ENCODE measurements at places on chromosomes 3 and 15.

- no peak for DNase-seq
Observed at GRCh38 chr3:132522353-132522752, 74.7 kb upstream of the ACKR4 start.

GRCh38 chr3:14157951-14158350 lies 20.4 kb downstream of the XPC start:
- no peak for DNase-seq

DNA sequence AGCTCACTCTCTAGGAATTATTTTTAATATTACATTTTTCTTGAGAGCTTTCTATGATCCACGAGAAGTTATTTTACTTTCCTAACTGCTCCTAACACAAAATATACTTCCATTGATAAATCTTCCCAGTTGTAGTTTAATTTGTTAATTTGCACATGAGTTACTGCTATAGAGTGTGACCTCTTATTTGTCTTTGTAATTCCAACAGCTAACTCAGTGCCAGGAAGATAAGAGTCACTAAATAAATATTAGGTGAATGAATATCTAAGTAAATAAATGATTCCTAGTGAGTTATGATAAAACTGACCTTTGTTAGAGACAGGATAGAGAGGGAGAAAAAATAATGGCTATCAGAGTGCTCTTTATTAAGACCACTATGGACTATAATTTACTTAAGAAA lies 319.9 kb downstream of the NAALADL2 start:
- DNase-seq = peak; percentile 86

GRCh38 chr3:22039161-22039560 lies 288.2 kb upstream of the ZNF385D start:
- no peak for DNase-seq
